ENCODE measurements at places on chromosomes 11 and 22. TPM values are rescaled to one million over a fixed set of nuclear protein-coding genes. Genes with fewer than 3 reads are reported as not detected.

DNA sequence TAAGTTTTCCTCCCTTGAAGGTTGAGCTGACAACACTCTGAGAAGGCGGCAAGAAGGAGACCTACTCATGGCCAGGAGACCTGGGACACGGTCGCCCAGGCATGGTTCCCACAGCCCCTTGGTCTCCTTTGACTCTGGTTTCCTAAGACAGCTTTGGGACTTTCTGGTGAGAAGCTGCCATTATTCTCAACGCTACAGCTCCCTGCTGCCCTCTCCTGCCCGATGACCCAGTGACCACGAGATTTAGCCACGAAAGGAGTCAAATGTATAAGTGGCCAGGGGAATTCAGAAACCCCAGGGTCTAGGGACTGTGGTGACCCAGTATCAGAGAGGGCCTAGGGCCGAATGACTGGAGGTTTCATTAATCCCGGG lies 699 bp upstream of the SDF2L1 start:
- peak; percentile 49 for DNase-seq

MS4A6A gene
- 3.3 TPM for total RNA-seq

DNA sequence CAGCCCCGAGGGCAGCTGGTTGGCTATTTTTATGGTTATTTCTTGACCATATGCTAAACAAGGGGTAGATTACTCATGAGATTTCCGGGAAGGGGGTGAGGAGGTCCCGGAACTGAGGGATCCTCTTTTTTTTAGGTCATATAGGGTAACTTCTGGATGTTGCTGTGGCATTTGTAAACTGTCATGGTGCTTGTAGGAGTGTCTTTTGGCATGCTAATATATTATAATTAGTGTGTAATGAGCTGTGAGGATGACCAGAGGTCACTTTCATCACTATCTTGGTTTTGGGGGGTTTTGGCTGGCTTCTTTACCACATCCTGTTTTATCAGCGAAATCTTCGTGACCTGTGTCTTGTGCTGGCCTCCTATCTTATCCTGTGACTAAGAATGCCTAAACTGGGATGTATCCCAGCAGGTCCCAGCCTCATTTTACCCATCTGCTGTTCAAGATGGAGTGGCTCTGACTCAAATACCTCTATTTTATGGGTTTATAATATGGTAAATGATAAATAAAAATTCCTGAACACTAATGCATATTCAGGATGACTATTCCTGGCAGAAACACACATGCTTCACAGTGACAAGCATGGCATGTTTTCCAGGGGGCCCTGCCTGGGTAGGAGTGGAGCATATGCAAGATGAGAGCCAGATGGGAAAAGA lies 11.2 kb downstream of the KREMEN1 start:
- DNase-seq, result no peak

- DNase-seq, result no peak
These were observed 2.0 kb downstream of the SIPA1 start for GRCh38 chr11:65639623-65640482.

AIFM3 gene
- 6.4 TPM for total RNA-seq

NPAS4 gene
- 0.18 TPM for total RNA-seq

DNA sequence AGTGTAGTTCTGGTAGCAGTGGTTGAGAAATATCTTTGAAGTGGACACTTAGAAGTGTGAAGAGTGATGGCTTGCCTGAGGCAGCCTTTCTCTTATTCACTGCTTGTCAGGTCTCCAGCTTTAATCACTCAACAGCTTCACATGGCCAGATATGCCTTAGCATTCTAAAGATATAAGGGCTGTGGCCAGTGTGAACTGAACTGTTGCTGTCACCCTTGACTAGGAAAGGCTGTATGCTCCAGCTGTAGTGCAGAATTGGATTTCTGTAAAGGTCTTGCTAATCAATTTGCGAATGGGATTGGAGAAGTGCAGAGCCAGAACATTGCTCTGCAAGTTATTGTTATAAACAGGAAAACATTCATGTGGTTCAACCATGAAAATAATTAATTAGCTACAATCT lies 266.7 kb downstream of the TMEM135 start:
- DNase-seq, result no peak

DNA sequence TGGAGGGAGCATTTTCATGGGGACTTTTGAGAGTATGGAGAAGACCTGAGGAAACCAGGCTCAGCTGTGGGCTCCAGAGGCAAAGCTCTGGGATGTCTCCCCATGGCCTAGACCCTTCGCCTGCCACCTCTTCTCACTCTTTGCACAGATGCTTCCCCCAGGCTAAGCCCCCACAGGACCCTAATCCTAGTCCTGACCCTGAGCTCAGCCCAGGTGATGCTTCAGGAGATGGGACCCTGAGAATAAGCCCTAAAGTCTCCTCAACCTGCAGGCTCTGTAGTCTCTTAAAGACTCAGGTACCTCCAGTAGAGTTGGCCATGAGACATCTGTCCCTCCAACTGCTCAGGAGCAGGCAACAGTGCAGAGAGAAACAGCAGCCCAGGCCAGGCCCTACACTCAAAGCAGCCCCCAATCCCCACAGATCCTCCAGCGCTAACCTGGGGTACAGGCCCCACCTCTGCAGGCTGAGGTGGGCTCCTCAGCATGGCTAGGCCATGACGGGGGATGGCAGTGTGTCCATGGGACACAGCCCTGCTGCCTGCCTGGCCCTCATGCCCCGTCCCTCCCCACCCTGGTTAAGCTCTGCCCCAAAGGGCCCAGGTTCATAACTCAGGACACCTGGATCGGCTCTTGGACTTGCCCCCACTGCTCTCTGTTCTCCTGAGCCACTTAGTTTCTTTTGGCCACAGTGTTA lies 39.4 kb downstream of the GGTLC2 start:
- no peak for DNase-seq

DNA sequence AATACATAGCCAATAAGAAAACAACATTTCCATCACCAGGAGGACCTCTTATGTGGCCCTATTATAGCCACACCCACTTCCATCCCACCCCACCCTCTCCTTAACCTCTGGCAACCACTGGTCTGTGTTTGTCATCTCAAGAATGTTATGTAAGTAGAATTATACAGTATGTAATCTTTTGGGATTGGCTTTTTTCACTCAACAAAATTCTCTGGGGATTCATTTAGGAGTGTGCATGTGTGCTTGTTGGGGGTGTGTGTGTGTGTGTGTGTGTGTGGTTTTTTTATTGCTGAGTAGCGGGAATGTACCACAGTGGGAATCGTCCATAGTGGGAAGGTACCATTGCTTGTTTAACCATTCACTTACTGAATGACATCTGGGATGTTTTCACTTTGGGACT lies 5.2 kb downstream of the KCNJ5 start:
- no peak for DNase-seq

Data from cerebellum (tissue), 4 donors.